CD4-positive, alpha-beta T cell (primary cell): ENCODE measurements at places on chromosomes 2 and 18.

DNA sequence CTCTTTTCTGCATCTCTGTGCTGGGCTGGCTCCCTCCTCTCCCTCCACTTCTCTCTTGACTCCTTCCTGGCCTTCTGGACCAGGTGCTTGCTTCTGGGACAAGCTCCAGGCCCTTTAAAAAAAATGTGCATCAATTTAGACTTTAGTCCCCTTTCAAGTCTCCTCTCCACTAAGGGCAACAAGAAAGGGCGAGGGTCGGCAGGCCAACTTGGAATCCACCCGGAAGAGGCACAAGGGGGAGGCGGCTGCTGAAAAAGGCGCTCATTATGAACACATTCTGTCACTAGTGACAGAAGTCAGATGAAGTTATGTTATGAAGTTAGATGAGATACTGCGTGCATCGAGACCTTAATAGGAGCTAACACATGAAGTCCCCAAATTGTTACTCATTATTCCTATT lies 13.6 kb upstream of the RHOB start:
- DNase-seq = no peak

- no peak for DNase-seq
These were observed 25.5 kb downstream of the ITGA6 start for GRCh38 chr2:172452845-172453244.

DNA sequence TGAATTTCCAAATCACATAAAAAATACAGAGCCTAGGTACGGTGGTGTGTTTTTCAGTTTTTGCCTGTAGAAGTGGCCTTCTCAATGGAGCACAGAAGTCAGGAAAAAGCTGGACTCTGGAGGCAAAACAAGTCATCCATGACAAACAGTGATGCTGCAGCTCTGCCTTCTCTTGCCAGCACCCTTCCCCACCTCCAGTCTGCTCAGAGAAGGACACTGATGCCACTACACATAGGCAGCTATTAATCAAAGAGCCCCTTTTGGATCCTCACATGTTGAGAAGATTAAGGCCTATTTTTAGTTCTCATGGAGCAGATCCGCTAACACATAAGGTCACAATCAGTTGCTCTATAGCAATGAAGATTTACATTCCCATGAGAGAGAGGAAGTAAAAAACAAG lies 181.6 kb upstream of the GALNT5 start:
- DNase-seq = no peak

GRCh38 chr2:172398440-172398839 lies 28.9 kb upstream of the ITGA6 start:
- no peak for DNase-seq

GRCh38 chr2:203352604-203353255 lies 24.5 kb downstream of the ABI2 start:
- DNase-seq = no peak

- no peak for DNase-seq
These were observed 192.2 kb downstream of the HDAC4 start for GRCh38 chr2:239208465-239209180.

DNA sequence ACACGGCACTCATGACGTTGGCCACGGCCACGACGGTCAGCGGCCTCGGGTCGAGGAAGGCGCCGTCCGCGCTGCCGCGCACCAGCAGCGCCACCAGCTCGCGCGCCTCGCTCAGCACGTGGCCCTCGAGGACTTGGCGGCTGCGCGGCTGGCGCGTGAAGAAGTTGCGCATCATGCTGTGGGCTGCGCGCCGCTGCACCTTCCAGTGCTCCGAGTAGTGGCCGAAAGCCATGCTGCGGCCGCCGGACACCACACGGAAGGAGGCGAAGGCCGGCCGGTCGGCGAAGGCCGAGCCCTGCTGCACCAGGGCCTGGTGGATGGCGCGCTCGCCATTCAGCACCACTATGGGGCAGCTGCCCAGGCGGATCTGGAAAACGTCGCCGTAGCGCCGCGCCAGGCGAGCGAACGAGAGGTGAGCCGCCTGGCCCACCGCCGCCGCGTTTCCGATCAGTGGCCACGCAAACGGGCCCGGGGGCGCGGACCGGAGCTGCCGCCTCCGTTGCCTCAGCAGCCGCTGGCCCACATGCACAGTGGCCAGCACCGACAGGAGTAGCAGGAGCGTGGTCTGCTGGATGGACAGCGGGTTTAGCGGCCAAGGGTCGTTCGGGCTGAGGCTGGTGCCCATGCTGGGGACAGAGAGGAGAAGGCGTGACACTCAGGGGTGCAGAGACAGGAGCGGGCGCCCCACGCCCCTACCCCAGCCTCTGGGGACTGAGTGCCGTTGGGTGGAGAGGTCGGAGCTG lies 1.0 kb downstream of the CYP1B1 start:
- no peak for DNase-seq

GRCh38 chr18:80247393-80247841 lies at the start of gene PARD6G:
Gene PARD6G, minus strand, starts transcription at chr18:80247514. Its CDS starts 166 bp downstream, at chr18:80247348.
- DNase-seq = peak; percentile 44

DNA sequence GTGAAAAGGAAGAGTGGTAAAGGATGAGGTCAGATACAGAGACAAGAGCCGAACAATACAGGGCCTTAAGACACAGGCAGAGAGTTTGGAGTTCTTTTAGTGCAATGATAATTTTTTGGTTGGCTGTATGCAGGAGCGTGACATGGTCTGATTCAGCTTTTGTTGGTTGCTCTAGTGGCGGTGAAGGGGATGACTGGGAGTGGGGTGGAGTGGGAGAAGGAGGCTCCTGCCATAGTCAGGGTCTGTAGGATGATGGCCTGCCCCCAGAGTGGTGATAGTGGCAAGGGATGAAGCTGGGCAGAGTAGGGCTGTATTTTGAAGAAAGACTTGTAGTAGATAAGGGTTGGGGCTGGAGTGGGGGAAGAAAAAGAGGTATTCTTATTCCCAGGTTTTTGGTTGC lies 306.6 kb upstream of the VWC2L start:
- no peak for DNase-seq

DNA sequence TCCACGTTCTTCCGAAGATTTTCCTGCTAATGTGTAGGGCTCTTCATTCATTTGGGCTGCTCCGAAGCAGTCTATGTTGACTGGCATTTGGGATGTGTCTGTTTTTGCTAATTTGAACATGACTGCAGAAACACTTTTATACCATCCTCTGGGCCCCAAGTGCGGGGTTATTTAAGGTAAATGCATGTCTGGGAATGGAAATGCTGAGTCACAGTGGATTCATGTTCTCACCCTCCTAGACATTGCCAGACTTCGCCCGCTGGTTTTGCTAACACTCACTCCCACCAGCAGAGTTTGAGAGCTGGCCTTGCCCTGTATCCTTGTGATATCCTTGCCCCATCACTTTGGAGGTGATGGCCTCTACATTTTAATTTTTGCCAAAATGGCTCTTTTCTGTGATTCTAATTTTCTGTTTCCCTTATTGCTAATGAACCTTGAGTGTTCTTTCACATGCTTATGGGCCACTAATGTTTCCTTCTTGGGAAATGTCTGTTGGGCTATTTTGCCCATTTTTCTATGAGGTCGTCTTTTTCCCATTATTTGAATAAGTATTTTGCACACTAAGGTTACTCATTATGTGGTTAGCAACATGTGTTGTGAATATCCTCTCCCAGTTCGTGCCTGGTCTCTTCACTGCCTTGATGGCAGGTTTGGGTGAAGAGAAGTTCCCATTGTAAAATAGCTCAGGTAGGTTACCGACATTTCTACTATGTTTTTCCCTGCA lies 204.1 kb downstream of the GLI2 start:
- DNase-seq = no peak

DNA sequence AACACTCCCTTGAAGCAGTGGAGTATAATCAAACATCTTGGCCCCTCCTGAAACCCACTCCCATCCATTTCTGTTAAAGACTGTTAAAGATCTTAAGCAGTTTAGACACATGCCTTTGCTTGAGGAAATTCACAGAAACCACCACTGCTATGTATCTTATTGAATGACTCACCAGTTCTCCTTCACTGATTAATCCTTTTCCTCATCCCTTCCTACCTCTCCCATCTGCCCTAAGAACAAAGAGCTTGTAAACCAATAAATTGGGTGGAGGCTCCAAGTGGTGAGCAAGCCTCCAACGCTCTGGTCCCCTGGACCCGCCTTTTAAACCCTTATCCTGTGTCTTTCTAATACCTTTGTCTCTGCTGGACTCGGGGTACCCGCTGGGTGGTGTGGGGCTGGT lies 746.1 kb downstream of the LRP1B start:
- DNase-seq = no peak

GRCh38 chr2:213022987-213023386 lies 128.4 kb downstream of the IKZF2 start:
- no peak for DNase-seq

- no peak for DNase-seq
These were observed 103.9 kb downstream of the NEB start for GRCh38 chr2:151630372-151630771.

DNA sequence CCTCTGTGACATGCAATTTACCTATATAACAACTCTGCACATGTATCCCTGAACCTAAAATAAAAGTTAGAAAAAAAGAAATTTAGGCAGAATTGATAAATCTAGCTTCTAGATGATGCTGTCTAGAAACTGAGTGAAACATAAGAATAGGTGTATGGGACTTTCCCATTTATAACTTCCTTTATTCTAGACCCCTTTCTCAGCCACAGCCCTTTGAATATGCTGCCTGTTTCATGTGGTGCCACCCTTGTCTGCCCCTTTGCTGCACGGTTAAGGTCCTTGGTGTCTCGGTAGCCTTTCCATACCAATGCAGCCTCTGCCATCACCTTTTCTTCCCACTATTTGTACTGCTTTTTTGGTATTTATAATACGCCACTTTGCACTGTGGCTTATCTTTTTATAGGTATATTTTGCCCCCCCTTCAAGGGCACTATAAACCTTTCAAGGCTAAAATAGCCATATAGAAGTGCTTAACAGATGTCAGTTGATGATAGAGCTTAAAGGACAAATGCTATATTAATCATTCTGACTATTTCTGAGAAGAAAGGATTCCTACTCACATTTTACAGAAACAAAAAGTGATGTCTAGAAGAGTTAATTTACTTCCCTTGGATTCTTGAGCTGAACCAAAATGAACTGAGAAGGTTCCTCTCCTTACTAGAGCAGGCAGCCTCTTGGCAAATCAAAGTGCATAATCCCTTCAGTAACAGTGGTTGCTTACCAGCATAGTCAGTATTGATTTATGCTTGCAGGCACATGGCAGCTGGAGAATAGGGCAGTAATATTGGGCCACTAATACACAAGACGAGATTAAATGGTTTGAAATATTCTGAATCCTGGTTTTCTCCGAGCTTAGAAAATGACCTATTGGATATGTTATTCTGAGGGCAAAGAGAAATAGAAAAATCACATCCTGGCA lies 88.1 kb upstream of the CYP26B1 start:
- no peak for DNase-seq

GRCh38 chr2:241378816-241379215 lies 22.7 kb downstream of the FARP2 start:
- DNase-seq = no peak

- no peak for DNase-seq
These were observed 4.9 kb upstream of the NEUROD1 start for GRCh38 chr2:181685150-181685688.

DNA sequence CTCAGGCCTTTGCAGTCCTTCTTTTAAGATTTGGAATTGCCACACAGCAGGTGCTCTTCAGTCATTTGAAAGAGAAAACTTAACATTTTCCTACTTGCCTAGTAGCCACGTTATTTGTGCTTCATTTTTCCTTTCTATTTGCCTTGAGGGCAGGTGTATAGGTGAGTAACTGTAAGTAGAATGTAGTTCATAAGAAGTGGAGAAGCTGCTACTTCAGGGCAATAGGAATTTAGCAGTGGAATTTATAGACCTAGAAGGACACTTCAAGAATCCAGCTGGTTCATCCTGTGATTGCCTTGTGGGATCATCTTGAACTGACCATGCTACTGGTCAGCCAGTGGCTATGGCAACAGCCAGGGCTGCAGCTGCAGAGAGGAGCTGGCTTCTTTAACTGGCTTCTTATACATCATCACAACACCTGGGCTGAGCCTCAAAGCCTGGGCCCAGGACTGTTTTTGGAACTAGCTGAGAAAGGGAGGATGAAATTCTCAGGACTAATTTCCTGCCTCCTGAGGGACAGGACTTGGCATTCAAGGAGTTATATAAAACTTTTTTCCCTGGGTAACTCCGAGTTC lies 5.1 kb upstream of the LANCL1 start:
- DNase-seq = no peak

- DNase-seq = no peak
These were observed 153.9 kb upstream of the ERBB4 start for GRCh38 chr2:212692466-212692865.

DNA sequence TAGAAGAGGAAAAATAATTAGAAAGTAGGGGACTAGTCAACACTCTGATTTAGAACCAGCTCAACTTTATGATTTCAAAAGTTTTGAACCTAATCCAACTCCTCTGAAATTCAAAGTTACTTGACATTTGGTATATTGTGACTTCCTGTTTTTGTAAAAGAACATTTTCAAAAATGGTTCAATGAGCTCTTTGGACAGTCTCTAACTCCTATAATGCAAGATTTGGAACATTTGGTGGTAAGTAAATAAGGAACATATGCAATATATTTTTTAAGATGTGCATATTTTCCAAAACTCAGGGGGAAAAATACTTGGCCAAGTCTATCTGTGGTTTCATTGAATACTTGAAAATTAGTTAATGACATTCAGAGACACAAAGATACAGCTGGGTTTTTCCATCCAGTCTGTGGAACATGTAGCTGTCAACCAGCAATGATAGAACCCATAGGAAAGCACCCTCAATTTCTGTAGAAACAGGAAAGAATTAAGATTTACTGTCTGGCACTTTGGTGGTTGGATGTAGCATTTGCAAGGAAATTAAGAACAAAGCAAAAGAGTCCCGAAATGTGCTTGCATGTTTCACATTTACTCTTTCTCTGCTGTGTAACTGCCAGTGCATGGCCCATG lies 17.0 kb upstream of the ANKRD44 start:
- no peak for DNase-seq

DNA sequence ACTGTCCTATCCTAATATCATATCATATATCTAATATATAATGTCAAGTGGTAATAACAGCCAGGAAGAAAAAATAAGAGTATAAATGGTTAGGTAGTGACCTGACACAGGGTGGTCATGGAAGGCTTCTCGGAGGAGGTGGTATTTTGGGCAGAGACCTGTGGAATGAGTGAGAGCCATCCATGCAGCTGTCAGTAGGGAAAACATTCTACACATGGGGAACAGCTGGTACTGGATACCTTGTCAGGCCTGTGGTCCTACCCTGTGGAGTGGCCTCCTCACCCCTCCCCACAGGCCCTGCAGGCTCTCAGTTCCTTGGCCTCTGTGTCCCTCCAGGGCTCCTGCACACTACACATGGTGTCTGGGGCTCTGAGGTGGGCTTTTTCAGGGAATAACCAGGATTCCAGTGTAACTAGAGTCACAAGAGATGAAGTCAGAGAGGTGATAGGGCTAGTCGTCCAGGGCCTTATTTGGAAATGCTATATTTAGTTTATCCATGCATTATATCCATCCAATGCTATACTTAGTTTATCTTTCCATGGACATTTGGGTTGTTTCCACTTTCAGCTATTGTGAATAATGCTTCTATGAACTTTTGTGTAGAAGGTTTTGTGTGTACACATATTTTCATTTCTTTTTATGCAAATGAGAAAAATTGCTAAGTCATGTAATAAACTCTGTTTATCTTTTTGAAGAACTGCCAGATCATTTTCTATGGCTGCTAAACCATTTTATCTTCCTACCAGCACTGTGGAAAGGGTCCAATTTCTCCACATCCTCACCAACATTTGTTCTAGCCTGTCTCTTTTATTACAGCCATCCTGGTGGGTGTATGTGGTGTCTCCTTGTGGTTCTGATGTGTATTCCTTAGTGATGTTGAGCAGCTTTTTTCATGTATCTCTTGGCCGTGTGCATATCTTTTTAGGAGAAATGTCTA lies 75.6 kb downstream of the TPGS2 start:
- DNase-seq = no peak
